ENCODE measurements at places on chromosomes 7 and 10.

- DNase-seq = no peak
Observed at GRCh38 chr7:68224041-68224741, 1227.6 kb downstream of the TYW1 start.

DNA sequence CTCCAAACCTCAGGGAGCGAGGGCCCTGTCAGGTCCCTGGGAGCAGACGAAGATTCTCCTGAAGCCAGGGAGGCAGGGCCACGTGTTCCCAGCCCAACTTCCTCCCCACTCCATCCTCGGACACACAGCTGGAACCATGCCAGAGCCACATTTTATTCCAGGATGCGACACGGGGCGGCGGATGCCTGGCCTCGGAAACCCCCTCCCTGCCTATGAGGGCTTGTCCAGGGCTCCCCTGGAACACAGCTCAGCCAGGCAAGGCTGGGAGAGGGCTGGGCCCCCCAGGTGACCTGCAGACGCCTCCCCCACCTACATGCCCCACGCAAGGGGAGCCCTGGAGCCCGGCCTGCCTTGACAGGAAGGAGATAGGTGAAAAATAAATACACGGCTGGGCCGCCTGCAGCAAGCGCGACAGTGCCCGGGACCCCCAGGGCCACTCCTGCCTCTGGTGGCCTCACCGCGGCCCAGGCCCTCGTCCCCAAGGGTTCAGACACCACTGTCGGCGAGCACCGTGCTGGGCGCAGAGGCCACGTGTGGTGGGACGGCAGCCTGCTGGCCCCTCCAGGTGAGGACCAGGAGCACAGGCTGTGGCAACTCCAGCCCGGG, 21.5 kb downstream of the GET4 start:
- peak; percentile 22 for DNase-seq

DNA sequence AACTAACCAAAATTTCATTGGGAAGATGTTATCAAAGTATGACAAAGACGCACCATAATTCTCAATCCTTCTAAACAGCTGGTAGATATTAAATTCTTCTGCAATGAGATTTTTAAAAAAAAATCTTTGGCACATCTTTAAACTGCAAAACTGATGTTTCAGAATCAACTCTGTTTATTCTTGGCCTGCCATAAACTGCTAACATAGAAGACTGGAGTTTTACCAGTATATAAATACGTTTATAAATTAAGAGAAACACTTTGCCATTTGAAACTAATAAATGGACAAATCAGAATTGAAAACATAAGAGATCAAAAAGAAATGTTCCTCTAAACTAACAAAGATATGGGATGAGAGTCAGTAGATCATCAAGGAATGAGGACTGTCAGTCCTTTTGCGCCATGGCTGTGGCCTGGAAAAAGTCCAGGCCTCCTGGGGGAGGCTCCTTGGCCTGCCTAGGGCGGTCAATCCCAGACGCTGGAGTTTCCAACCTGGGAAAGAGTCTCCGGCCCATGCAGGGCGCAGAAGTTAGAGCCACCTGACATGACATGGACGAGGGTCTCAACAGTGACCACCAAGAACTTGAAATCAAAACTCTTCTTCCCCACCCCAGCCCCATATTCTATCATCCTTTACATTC, 34.2 kb upstream of the NEBL start:
- DNase-seq = no peak

DNA sequence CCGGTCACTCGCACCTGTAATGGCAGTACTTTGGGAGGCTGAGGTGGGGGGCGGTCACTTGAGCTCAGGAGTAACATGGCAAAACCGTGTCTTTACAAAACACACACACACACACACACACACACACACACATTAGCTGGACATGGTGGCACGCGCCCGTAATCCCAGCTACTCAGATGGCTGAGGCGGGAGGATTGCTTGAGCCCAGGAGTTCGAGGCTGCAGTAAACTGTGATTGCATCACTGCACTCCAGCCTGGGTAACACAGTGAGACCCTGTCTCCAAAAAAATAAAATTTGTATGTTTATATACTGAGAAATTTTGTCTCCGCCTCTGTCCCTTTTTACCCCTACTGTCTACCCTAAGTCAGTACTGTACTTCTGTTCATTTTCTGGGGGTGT, 86.6 kb downstream of the CUX1 start:
- DNase-seq = no peak

DNA sequence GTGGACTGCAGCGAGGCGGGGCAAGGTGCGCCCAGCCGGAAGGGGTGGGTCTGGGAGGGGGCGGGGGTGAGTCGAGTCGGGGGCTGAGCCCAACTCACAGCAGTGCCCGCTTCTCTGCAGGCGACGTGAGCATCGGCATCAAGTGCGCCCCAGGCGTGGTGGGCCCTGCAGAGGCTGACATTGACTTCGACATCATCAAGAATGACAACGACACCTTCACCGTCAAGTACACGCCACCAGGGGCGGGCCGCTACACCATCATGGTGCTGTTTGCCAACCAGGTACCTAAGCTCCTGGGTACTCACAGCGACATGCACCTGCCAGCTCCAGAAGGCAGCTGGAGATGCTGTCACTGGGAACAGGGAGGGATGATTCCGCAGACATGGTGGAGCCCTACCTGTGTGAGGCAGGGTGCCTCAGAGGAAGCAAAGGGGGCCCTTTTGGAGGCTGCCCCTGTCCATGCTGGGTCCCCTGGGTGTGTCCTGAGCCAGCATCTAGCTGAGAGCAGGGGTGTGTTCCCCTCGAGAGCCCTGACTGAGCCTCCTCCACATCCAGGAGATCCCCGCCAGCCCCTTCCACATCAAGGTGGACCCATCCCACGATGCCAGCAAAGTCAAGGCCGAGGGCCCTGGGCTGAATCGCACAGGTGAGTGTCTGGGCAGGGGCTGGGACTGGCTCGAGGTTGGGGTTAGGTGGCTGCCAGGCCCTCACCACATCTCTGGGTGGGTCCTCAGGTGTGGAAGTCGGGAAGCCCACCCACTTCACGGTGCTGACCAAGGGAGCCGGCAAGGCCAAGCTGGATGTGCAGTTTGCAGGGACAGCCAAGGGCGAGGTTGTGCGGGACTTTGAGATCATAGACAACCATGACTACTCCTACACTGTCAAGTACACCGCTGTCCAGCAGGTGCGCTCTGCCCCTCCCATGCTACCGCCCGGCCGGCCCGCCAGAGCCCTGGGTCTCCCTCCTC, 12.8 kb downstream of the FLNC start:
- DNase-seq = no peak

GRCh38 chr10:131667561-131667960, 233.2 kb upstream of the PPP2R2D start:
- no peak for DNase-seq

DNA sequence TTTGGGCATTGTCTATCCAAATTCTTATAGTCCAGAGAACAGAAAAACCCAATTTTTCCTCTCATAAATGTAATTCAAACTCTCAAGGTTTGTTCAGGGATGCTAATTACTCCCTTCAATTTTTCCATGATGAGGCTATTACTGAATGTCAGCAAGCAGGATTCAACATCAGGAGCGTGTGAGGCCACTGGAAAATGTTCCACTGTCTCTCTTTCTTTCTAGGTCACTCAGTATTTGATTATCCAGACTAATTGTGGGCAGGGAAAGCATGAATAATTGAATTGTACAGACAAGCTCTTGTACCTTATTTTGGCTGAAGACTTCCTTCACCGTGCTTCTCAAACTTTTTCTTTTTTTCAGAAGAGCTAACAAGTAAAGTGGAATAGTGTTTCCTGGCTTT, 30.7 kb downstream of the THNSL1 start:
- no peak for DNase-seq

DNA sequence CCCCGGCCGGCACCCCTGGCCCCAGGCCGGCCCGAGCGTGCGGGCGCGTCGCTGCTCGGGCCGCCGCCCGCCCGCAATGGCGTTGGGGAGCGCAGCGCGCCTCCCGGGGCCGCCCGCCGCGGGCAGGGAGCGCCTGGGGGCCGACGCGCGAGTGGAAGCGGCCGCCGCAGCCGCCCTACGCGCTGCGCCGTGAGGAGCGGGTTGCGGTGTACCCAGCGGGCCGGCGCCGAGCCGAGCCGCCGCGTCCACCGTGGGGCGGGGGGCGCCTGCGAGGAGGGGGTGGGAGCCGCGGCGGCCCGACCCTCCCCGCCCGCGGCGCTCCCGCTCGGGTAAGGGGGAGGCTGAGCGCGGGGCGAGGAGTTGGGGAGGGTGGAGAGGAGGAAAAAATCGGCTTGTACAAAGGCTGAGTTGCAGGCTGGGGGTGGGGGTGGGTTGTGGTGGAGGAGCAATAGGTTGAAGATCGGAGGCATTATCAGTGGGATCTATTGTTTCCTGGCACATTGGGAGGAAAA, 473 bp downstream of the PPP1R9A start:
- peak; percentile 3 for DNase-seq

GRCh38 chr7:4830176-4830575, 31.7 kb downstream of the PAPOLB start:
- peak; percentile 62 for DNase-seq

GRCh38 chr7:23450518-23450917, 19.8 kb downstream of the IGF2BP3 start:
- no peak for DNase-seq

GRCh38 chr10:133278577-133279265, 2.1 kb upstream of the ADAM8 start:
- DNase-seq = peak; percentile 66

GRCh38 chr10:120455004-120455403, 2.0 kb upstream of the PLPP4 start:
- DNase-seq = peak; percentile 91

GRCh38 chr7:98180751-98181150, 30.5 kb upstream of the BHLHA15 start:
- DNase-seq = no peak

DNA sequence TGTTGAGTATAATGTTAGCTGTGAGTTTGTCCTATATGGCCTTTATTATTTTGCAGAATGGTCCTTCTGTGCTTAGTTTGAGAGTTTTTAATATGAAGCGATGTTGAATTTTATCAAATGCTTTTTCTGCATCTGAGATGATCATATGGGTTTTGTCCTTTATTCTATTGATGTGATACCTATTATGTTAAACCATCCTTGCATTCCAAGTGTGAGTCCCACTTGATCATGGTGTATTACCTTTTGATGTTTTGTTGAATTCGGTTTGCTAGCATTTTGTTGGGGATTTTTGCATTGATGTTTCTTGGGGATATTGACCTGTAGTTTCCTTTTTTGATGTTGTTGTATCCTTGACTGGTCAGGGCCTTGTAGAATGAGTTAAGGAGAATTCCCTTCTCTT, 166.4 kb downstream of the MLLT10 start:
- DNase-seq = no peak

GRCh38 chr10:66833861-66834260, 92.0 kb upstream of the LRRTM3 start:
- no peak for DNase-seq

- DNase-seq = no peak
Observed at GRCh38 chr10:60518745-60519144, 129.1 kb upstream of the ANK3 start.

GRCh38 chr10:47406870-47407691, 23.0 kb upstream of the ZNF488 start:
- peak; percentile 88 for DNase-seq

- peak; percentile 19 for DNase-seq
Observed at GRCh38 chr7:140390466-140391190, 7.7 kb downstream of the SLC37A3 start.

- peak; percentile 10 for DNase-seq
Observed at GRCh38 chr10:43078986-43079273, 2.1 kb downstream of the RET start.

- DNase-seq = peak; percentile 52
Observed at GRCh38 chr10:120950051-120950561, 98.9 kb downstream of the WDR11 start.

DNA sequence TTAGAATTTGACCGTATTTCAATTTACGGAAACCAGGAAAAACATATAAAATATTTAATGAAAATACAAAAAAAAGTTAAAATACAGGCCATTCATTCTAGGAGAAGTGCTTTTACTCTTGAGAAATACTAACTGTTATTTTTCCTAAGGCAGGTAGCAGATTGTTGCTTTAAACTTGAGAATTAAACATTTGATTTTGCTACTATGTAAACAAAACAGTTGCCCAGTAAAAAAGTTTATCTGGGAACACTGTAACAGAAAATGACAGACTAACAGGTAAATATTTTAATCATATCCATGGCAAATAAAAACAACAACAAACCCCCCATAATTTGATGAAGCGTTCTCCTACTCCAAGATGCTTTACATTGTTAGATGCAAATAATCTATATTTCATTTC, 350.5 kb downstream of the CRPPA start:
- no peak for DNase-seq

DNA sequence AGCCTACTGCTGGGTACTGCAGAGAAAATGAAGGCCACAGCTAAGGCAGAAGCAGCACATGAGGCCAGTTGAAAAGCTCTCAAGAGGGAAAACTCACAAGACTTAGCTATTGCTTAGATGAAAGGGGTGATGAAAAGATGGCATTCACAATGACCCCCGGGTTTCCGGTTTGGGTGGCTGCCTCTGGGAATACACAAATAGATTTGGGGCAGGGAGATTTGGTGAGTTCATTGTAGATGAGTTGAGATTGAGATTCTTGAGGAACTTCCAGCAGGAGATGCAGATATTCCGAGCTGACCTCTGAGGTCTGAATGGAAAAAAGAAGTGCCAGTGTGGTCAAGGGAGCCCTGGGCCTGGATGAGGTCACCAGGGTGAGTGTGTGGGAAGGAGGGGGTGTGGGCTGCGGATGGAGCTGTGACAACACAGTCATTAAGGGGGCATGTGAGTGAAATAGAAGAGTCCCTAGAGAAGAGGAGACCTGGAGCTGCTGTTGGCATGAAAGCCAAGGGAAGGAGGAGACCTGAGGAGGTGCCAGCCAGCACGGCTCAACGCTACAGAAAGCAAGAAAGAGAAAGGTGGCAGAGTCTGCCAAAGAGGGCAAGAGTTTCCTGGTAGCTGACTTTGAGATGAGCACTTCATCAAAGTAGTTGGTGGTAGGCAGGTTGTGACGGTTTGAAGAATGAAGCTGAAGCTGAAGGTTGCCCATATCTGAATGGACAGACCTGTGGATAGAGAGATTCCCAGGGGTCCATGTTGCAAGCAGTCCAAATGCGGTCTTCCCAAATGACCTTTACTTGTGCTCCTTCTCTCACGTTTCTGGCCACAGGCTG, 43.7 kb downstream of the HIF1AN start:
- DNase-seq = no peak

DNA sequence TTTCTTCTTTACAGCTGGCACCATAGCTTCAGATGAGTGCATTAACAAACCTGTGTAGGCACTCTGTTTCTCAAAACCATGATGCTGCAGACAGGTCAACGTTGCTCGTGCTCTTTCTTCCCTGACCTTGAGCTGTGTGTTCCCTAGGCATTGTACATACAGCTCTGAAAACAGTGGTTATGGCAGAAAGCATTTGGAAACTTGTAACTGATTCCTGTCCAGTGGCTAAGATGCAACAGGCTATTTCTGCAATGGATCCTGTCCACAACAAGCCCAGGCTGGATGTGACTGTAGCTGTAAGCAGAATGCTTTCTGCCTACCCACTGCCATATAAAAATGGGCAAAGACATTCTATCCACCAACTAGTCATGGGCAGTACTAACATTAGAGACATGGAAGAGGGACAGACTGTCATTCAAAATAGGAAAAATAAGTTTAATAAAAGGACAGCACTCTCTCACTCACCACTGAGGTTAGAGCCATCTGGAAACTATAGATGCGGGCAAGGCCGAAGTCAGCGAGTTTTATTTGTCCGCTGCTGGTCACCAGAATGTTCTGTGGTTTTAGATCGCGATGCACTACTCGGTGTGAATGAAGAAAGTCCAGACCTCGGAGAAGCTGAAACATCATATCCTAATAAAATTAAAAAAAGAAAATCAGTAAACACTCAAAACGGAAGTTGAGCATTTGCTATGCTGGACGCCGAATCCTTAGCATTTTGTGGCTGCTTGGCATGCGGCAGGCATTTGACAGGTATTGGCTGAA, 111.0 kb downstream of the CDK6 start:
- peak; percentile 80 for DNase-seq

GRCh38 chr7:95649546-95649945, 53.2 kb upstream of the PDK4 start:
- DNase-seq = no peak
